ENCODE measurements at places on chromosomes 11 and 22.
A peak's percentile ranks its signal among the peaks of the same experiment; 100 is the strongest.

DNA sequence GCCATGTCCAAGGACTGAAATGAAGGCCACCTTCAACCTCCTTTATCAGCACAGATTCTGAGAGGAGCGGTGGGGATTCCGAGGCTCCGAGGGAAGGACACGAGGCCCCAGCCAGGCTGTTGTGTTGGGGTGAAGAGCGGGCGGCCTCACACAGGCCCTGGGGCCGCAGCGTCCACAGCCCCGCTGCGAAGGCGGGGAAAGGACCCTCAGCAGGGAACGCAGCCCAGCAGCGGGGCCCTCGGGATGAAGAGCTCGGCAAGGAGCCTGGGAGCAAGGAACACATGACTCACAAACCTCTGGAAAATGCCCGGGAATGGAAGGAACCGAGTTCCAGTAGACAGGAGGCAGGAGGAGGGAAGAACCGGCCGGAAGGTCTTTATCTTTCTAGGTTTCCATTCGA is 227.2 kb downstream of the BRD1 start:
- DNase-seq, result no peak

GRCh38 chr11:35006389-35007128 is 90.1 kb downstream of the PDHX start:
- peak; percentile 55 for DNase-seq

GRCh38 chr11:12159351-12160099 is 49.1 kb downstream of the MICAL2 start:
- DNase-seq, result no peak

- DNase-seq, result no peak
Observed at GRCh38 chr11:34226210-34226609, 120.8 kb downstream of the NAT10 start.

DNA sequence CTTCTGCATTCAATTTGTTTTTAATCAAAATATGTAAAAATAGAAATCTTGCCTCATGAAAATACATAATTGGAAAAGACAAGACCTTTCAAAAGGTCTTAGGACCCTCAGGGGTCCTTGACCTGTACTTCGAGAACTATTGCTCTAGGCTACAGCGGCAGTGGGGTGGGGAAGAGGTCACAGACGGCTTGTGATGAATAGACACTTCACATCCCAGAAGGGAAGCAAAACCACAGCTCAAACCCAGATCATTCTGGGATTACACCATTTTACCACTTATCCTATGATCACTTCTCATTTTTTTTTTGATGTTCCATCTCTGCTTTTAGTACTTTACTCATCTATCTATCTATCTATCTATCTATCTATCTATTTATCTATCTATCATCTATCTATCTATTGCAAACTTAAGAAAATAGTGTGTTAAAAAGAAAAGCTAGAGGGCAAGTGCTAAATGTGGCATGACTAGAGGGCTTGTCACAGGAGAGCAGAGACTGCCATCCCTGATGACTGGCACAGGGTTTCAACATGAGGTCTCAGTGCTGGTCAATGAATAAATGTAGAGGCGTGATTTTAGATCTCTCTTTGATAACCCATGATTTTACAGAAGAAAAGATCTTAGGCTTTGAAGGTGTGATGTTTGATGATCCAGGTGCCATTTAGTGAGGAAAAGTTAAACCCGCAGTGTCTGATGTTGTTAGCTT is 37.1 kb downstream of the RNF141 start:
- no peak for DNase-seq

GRCh38 chr11:83938148-83938547 is 652.0 kb upstream of the CCDC90B start:
- DNase-seq, result no peak

DNA sequence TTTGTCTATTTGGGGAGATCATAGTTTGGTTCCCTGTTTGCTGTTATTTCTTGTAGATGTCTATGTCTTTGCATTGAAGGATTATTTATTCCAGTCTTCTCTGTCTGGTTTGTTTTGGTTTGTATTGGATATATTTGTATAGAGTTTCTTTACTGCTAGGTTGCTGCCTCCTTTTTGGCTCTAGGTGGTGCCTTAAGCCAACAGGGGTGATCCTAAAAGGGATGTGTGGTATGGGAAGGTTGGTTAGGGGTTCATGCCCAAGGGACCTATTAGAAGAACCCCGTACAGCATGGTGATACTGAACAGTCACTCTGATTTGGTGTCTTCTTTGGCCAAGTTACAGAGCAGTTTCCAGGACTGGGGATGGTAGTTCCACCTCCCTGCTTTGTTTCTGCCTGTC is 36.4 kb upstream of the PGR start:
- no peak for DNase-seq

DNA sequence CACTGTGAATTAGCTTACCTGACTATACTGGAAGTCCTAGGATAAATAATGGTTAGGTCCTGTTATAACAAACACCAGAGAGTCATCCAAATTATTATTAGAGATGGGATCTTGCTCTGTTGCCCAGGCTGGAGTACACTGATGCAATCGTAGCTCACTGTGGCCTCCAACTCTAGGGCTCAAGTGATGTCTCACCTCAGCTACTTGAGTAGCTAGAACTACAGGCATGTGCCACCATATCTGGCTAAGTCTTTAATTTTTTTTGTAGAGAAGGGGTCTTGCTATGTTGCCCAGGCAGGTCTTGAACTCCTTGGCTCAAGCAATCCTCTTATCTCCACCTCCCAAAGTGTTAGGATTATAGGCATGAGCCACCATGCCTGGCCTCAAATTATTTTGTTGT is 37.2 kb downstream of the OSBP start:
- DNase-seq, result no peak

GRCh38 chr11:45603946-45604682 is 61.3 kb downstream of the CHST1 start:
- no peak for DNase-seq

DNA sequence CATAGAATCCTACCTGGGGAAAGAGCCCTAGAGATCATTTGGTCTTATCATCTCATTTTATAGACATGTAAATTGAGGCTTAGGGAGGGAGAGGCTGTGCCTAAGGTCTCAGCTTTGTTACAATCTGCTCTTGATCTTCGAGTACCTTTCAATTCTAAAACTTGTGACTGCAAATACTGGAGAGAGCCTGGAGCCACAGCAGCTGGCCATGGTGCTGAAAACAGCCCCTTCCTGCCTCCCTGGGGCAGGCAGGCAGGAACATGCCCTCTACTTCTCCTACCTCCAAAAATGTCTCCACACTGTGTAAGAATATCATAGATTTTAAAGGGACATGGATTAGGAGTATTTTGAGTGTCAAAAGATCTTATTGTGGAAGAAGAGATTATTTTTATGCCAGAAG is 52.2 kb downstream of the C22orf42 start:
- DNase-seq, result no peak

DNA sequence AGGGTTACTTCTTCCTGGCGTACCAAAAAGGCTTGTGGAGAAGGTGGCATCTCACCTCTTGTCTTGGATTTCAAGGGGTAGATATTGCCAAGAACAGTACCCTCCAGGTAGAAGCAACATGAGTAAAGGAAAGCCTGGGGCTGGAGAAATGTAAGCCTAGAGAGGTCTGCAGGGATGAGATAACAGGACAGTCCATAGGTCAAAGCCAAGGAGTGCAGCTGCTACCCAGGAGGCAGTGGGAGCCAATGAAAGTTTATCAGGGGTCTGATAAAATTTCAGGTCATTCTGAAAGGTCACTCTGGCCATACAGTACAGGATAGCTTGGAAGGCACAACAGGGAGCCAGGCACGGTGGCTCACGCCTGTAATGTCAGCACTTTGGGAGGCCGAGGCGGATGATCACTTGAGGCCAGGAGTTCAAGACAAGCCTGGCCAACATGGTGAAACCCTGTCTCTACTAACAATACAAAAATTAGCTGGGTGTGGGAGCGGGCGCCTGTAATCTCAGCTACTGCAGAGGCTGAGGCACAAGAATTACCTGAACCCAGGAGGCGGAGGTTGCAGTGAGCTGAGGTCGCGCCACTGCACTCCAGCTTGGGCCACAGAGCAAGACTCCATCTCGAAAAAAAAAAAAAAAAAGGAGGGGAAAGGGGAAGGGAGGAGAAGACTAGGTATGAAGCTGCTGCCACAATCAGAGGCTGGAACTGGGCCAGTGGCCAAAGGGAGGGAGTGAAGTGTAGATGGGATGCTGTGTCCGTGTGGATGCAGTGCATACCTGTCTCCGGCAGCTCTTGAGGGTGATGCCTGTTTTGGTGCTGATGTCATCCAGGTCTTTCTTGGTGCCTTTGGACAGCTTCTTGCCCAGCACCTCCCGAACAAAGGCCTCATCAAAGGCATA is 1.2 kb downstream of the FIBP start:
- DNase-seq, result peak; percentile 0

DNA sequence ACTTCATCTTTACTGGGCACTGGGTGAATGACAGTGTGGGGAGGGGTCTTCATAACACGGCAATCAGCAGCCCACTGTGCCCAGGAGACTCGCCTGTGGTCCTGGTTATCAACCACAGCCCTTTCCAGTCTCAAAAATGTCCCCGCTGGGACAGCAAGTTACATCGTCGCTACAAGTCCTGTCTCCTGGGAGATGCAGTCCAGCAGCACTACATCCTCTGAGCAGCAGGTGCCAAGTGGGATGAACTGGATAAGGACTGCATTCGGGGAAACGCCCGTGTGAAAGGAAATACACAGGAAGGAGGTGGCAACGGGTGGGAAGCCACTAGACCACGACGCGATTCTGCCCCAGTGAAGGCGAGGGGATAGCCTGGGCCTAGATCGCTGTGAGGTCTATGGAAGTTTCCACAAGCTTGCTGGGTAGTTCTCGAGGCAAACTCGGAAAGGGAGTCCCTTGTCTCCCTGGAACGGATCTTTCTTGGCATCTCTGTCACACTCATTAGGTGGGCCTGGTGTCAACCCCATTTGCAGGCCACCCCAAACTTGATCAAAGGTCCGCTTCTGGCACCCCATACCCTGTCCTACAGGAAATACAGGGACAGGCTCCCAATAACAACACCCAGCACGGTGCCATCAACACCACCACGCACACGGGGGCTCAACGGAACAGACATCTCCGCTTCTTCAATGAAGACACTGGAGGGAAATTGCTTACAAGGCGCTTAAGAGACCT is 4.4 kb downstream of the ASCL2 start:
- no peak for DNase-seq

- no peak for DNase-seq
Observed at GRCh38 chr11:117749541-117749910, 47.5 kb downstream of the DSCAML1 start.

GRCh38 chr11:6602096-6602940 is 1.1 kb downstream of the RRP8 start:
- DNase-seq, result no peak

DNA sequence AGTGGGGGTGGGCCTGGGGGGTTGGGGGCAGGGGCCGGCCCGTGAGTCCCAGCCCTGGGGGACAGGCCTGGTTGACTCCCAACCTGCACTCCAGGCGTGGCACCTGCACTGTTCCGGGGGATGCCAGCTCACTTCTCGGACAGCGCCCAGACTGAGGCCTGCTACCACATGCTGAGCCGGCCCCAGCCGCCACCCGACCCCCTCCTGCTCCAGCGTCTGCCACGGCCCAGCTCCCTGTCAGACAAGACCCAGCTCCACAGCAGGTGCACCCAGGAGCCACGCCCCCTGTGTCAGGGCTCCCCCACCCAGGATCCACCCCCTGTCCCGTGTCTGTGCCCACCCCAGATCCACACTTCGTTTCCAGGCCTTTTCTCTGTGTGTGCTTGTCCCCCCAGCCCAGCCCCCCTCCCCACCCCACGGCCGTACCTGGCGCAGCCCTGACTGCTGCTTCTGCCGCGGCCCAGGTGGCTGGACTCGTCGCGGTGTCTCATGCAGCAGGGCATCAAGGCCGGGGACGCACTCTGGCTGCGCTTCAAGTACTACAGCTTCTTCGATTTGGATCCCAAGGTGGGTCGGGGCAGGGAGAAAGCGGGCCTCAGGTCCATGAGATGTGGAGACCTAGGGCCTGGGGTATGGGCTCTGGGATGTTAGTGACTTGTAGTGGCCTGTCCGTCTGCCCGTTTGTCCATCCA is 4.8 kb downstream of the FERMT3 start:
- no peak for DNase-seq

DNA sequence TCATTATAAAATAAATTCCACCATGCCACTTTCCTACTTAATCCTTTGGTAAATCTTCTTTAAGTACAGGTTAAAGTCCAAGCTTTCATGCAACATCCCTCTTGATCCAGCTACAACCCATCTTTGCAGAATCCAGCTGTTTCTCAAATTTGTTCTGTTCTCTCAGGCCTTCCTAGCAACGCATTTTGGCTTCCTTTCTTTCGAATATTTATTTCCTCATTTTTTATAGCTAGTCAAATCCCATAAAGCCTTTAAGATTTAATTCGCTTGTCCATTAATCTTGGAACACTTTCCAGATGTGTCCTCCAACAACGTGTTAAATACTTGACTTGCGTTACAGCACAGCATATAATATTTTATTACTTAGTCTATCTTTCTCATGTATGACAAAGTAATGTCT is 600.1 kb upstream of the CHORDC1 start:
- no peak for DNase-seq

- no peak for DNase-seq
Observed at GRCh38 chr11:72394416-72394815, 39.9 kb downstream of the CLPB start.

- DNase-seq, result no peak
Observed at GRCh38 chr22:50304528-50305392, 2.7 kb downstream of the PLXNB2 start.

DNA sequence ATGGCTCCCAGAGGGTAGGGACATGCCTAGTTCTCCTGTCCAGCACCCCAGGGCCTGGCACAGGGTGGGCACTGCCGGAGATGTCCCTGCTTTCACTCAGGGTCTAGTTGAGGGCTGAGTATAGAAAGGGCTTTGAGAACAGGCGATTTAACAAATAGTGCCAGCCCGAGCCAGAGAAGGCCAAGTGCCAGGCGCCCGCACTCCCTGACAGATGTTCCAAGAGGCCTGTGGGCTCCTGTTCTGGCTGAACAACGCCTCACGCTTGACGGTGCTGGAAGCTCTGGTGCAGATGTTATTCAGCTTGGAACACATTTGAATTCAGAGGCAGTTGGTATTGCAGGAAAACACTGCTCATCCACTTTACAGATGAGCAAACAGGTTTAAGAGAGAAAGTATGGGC is 46.5 kb downstream of the NFAM1 start:
- no peak for DNase-seq

Data from stimulated activated CD4-positive, alpha-beta T cell treated with anti-CD3 and anti-CD28 coated beads, Interleukin-1b, Interleukin-23, amount 100 ng/mL, for 48 hours (primary cell).